NCI-H2227 treated with DMSO at 0.1 percent for 48 hours (cell line): ENCODE measurements at places on chromosomes 3 and 15.

DNA sequence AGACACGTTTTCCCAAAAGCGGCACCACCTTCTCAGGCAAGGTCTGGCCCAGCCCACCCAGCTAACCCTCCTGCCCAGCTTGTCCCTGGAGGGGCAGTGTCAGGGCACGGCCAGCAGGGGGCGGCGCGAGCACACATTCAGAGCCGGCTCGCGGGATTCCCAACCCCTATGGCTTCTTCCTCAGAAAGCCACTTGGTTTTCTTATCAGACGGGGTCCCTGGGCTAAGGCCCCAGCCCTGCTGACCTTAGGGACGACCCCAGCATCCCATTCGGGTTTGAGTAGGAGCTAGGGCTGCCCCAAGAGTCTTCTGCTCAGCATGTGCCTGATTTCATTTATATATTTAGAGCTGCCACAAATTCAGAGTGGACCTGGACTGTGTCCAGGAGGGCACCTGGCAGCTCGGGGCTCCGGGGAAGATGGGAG, 14.5 kb downstream of the RLBP1 start:
- DNase-seq, result peak; percentile 44

GRCh38 chr3:102733791-102734563, 299.2 kb downstream of the ZPLD1 start:
- DNase-seq, result no peak

- no peak for DNase-seq
Observed at GRCh38 chr3:100008081-100008698, 106.1 kb downstream of the FILIP1L start.

GRCh38 chr3:4856136-4856535, 123.1 kb upstream of the BHLHE40 start:
- no peak for DNase-seq

- no peak for DNase-seq
Observed at GRCh38 chr3:94036909-94037507, 8.6 kb upstream of the STX19 start.

GRCh38 chr15:99279827-99280226, 28.5 kb downstream of the LRRC28 start:
- no peak for DNase-seq

GRCh38 chr3:195180490-195181112, 90.4 kb downstream of the XXYLT1 start:
- no peak for DNase-seq

DNA sequence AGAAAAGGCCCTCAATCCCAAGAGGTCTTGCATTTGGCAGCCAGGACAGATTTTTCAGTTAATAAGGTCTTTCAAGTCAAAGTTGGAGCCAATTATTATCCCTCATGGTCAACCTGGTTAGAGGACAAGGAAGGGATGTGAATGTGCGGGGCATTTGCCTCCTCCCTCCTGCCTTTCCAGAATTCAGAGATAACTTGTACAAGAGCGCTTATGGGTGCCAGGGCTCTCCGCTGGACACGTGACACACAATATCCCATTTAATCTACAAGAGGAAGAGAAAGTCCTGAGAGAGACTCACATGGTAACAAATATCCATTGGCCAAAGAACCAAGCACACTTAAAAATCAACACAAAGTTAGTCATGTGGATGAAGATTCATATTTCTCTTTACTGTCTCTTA, 78.5 kb upstream of the ST8SIA2 start:
- DNase-seq, result no peak

DNA sequence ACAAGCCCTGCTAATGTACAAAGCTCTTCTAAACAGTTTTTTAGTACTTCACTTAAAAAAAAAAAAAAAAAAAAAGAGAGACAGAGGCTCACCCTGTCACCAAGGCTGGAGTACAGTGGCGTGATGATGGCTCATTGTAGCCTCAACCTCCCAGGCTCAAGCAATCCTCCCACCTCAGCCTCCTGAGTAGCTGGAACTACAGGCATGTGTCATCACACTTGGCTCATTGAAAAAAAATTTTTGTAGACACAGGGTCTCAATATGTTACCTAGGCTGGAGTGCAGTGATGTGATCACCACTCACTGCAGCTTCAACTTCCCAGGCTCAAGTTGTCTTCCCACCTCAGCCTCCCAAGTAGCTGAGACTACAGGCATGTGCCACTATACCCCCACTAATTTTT, 47.6 kb upstream of the HEG1 start:
- no peak for DNase-seq

DNA sequence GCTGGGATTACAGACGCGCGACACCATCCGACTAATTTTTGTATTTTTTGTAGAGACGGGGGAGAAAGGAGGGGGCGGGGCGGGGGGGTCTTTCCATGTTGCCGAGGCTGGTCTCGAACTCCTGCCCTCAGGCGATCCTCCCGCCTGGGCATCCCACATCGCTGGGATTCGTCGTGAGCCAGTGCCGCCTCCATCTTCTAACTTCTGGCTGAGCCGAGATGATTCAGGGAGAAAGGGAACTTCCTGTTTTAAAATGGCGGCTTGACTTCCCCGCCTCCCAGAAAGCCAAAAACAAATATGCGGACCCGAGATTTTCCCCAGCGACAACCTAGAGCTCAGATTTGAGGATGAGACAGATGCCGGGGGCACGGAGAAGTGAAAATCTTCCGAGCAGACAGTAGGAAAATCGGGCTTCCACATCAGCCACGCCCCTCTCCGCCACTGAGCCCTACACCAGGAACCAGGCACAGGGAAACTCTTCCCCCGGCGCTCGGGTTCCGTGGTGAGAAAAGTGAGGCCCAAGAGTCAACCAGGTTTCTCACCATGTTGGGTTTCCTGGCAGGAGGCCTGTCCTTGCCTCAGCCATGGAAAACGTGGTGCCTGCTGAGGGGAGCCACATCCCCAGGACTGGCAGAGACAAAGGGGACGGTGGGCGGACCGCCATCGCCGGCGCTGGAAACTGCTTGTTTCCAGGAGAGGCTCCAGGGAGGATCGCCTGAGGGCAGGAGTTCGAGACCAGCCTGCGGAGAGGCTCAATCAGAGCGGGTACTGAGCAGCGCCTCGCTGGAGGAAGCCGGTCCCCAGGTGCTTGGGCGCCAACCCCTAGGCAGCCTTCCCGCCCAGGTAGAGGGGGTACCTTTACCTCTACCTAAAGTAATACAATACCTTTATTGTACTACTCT, 18.7 kb downstream of the CHST14 start:
- no peak for DNase-seq

DNA sequence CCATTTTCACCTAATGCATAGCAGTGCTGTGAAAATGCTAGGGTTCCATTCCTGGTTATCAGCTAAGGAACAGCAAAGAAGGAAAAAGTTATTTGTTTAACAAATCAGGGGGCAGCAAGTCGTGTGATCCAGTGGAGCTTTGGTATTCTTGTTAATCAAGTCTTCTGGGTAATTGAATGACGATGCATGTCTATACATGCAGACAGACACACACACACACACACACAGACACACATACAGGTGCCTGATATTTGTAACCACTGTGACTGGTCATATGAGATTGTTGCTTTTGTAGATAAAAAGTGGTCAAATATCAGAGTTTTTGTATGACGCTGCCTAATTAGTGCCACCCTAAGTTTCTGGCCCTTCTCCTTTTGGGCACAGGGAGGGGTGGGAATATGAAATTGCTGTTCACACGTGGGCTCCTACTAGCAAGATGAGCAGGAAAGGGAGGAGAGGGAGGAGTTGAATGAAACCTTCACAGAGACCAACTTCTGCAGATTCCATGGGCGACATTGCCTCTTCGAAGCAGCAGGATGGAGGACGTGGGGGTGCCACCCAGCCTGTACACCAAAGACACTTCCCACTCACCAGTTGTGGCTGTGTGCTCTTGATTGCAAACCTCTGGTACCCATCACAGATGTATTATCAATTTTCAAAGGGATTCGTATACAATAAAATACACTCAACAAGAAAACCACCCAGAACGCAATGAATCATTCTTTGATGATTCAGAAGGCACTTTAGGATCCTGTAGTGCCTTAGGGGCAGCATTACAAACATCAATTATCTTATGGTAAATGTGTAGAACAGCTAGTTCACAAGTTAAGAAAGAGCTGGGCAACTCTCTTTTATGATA, 281.9 kb upstream of the ICE2 start:
- no peak for DNase-seq

DNA sequence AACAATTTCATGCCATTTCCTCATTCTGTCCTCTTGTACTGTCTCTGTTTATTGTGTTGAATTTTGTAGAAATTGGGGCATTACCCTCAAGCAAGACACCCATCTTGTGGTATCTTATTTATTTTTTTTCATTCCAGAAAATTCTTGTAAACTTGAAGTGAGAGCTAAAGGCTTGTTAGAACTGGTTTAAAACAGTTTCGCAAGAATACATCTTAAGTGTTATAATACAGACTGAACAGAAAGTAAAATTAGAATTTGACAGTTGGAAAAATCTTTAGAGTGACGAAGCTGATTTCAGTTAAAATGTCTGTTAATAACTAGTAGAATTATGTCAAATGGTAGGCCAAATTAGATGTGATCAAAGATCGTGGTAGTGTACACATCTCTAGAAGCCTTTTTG, 26.9 kb downstream of the RNF13 start:
- no peak for DNase-seq

- peak; percentile 9 for DNase-seq
Observed at GRCh38 chr3:194879991-194880939, 194.6 kb downstream of the FAM43A start.

GRCh38 chr15:67880651-67881182, 40.9 kb upstream of the RNU6-1 start:
- no peak for DNase-seq

DNA sequence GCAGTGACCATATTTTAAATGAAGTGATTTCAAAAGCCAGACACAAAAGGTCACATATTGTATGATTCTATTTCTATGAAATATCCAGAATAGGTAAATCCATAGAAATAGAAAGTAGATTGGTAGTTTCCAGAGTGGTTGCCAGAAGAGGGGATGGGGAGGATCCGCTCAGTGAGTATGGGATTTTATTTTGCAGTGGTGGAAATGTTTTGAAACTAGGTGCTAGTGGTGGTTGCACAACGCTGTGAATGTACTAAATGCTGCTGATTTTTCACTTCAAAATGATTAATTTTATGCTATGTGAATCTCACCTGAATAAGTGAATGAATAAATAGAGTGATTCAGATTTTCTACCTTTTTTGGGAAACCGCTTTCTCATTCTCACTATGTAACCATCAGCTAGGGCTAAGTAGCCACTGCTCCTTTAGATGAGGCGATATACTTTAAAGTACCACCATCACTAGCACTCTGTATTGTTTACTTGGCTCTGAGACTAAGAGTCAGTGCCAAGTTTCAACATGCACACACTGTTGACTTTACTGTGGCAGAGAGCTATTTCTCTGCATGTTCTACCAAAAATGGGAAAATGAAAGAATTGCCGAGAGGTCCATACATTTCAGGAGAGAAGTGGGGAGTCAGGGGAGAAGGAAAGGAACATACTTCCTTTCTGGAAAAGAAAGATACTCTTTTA, 90.7 kb upstream of the GOLIM4 start:
- DNase-seq, result no peak

DNA sequence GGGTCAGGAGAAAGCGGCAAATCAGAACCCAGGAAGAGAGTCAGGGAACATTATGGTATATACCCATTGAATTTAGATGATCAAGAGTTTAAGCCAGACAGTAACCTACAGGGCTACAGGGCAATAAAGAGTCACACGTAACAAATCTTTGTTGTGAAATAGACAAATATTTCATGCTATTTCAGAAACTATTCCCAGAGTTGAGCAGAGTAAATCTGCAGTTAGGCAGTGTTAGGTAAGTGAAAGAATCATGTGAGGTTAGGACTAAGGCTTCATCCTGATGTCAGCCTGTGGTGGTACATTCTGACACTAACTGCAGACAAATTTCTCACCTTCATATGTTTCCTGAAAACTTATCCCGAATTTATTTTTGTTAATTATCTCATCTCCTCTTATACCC, 153.0 kb downstream of the UBE2E2 start:
- DNase-seq, result no peak

GRCh38 chr3:24837601-24838000, 343.0 kb upstream of the THRB start:
- DNase-seq, result no peak

- DNase-seq, result no peak
Observed at GRCh38 chr3:64321747-64322146, 96.5 kb upstream of the PRICKLE2 start.

DNA sequence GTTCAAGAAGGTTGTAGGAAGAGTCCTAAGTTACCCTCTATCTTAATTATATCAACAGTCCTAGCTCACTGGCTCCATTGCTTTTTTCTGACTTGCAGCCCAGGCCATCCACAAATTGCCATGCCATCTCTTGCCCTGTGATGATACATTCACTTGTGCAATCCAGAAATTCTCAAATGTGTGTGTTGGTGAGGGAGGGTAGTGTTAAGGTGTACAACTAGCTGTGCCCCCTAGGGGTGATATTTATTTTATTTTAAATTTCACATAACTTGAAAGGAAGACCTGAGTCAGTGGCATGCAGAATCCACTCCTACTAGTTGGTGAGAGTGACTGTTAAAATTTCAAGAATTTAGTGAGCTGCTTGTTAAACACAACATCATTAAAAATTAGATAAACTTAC, 156.1 kb upstream of the ANKRD28 start:
- no peak for DNase-seq

- DNase-seq, result no peak
Observed at GRCh38 chr3:27976933-27977332, 254.8 kb upstream of the EOMES start.

- no peak for DNase-seq
Observed at GRCh38 chr15:49124371-49124770, 31.0 kb downstream of the COPS2 start.

DNA sequence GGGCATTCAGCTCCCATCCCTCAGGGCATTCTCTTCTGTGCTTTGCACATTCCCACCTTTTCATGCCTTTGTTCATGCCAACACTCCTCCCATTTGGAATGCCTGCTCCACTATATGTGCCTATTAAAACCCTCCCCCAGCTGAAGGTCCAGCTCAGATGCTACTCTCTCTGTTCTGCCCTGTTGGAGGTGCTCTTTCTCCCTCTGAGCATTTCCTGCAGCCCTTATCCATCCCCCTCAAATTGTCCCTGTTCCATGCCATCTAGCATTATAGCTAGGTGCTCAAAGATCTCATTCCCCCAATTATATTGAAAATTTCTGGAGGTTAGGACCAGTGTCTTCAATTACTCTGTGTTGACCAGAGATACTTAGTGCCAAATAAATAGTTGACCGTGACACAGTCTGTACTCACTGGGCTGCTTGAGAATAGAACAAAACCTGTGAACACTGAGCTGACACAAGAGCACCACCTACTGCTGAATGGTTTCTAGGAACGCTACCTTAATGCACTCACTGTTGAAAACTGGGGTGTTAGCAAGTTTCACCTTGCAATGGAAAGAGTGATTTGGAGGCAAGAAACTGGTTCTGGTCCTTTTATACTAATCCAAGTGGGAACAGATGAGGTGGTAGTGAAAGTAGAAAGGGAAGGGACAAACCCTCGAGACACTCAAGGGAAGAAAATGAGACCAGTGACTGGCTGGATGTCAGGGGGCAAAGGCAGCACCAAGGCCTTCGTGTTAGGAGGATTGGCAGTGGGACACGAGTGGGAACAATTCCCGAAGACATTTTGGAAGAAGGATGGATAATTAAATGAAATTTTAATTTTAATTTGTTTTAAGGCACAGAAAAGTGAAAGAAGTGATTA, 289.8 kb upstream of the ROPN1 start:
- peak; percentile 7 for DNase-seq

GRCh38 chr3:111351334-111351733, 190.7 kb upstream of the CD96 start:
- DNase-seq, result no peak
